ENCODE measurements at places on chromosomes 7 and 10.

- DNase-seq: peak; percentile 52
These were observed 1.4 kb downstream of the ZMIZ1 start for GRCh38 chr10:79070081-79070605.

DNA sequence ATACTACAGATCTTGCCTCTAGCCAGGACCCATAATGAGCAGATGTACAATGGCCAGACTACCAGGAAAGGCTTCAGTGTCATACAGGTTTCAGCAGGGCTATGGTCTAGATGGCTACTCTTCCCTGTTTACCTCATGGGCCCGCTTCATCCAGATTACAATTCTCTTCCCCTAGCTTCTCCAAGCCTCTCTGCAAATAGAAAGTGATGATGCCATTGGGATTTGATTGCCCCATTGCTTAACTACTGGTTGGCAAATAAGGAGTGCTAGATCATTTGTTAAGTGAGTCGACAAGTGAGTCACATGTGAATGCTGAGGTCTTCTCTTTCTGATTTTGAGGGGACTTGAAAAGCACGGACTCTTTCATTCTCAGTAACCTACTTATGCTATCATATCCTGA lies 361.5 kb upstream of the LRRTM3 start:
- no peak for DNase-seq

DNA sequence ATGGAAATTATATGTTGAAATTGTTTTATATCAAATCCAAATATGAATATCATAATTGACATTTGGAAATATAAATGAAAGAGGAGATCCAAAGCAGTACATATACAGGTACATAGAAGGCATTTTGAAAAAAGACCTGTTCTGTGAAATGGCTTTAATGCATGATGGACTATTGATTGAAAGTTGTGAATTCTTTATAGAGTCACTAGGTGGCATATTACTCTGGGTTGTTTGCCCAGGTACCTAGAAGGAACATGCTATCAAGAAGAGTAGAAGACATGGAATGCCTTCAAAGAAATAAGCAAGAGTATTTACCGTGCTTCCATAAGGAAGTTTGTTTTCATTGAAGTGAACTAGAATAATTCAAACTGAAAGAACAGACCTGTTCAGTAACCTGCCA lies 160.0 kb upstream of the ANK3 start:
- DNase-seq: no peak

DNA sequence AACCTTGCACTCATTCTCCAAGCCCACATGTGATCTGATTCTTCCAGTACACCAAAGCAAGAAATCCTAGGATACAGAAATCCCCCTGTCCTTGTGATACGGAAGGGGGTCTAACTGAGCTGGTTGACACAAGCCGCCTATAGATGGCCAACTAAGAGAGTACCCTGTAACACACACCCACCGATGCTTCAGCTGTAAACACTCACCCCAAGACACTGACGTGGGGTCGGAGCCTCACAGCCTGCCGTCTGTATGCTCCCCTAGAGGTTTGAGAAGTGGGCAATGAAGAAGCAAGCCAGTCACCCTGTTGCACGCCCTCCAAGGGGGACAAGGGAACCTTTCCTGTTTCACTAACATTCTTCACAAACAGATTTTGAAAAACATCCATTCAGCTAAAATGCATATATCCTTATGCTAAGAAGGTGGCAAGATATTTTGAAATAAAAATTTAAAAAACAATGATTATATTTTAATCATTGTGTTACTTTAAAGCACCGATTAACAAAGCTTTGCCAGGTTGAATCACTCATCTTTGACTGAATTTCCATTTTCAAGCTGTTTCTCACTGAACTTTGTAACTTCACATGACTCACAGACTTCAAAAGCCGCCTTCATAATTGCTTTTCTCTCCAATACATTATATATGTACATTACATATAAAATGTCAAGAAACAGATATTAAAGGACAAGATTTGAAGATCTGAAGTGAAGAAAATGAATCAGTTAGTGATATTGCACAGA lies 329.3 kb downstream of the ARL4A start:
- no peak for DNase-seq

- DNase-seq: no peak
These were observed 1.7 kb upstream of the ST8SIA6 start for GRCh38 chr10:17456032-17456548.

GRCh38 chr7:44433255-44434022 lies 57.0 kb downstream of the NUDCD3 start:
- no peak for DNase-seq

GRCh38 chr10:4684434-4684833 lies 141.6 kb upstream of the AKR1E2 start:
- no peak for DNase-seq

GRCh38 chr10:114064151-114065048 lies 20.7 kb downstream of the ADRB1 start:
- DNase-seq: no peak

DNA sequence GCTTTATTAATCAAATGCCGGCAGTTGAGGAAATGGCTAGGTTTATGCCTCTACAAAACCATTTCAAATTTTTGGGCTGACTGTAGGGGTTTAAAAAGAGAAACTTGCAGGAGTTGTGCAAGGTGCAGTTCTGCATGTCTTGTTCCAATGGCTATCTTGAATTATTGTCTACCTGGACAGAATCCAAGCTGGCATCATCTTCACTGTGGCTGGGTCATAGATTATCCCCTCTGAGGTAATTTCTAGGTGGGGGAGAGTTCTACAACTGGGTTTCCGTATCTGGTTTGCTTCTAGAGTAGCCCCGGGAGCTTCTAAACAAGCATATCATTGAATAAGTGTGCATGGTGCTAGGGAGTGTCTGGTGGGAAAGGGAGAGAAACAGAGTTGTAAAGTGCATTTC lies 16.9 kb downstream of the BET1 start:
- no peak for DNase-seq

DNA sequence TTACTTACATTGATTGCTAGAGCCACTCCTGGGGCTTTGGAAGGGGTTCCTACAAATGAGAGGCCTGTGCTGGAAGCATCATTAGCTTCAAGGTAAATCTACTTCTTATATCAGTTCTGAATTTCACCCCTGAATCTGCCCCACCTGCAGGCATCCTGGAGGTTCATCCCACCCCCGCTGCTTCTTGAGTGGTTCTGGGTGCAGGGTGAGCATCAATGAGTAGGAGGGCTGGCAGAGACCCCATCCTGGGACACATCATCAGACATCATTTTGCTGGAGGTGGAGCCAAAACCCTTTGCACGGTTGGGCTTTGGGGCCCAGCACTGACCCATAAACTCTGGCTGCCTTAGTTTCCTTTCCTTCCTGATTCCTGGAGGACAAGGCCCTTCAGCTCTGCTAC lies 143.7 kb downstream of the PTPN20 start:
- DNase-seq: no peak

DNA sequence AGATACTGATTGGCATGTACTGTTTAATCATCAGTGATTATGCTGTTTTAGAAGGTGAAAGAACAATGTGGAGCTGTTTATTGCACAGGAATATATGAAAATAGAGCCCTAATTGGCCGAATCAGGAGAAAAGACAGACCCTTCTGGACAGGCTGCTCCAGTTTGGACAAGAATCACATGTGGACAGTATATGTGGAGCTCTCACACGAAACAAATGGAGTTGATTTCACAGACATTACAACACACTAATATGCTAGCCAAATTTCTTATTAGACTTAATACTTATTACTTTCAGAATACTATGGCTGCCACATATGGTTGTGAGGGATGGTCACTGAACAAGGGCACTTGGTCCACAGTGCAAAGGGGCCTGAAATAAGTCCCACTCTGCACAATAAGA lies 15.5 kb downstream of the TWIST1 start:
- DNase-seq: no peak

DNA sequence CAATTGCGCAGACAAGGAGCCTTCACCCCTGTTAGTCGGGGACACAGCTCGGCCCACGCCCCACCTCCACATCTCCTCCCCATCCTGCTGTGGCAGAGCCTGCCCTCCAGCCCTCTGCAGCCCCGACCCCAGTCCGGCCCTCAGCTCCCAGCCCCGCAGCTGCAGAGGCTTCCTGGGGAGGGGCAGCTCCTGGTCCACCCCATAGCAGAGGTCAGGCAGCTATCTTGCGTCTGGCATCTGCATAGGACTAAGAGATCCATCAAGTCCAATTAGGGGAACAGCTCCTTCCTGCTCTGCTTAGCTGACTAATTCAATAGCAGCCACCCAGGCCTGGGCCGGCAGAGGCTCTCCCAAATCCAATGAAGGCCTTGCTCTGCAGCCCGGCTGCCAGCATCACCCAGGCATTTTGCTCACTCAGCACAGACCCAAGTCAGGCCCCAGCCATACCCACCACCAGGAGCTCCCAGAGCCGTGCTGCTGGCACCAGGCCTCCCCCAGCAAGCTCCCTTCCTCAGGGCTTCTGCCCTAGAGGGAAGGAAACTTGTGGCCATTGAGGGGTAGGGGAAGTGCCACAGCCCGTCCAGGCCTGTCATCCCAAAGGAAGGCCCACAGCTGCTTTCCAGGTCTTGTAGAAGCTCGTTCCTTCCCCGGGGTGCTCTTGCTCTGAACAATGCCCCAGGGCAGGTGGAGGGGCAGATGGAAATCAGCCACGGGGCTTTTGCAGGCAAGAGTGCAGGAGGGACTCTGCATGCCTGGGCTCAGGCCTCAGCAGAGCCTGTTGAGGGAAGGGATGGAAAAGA lies 106.2 kb upstream of the RET start:
- DNase-seq: no peak

DNA sequence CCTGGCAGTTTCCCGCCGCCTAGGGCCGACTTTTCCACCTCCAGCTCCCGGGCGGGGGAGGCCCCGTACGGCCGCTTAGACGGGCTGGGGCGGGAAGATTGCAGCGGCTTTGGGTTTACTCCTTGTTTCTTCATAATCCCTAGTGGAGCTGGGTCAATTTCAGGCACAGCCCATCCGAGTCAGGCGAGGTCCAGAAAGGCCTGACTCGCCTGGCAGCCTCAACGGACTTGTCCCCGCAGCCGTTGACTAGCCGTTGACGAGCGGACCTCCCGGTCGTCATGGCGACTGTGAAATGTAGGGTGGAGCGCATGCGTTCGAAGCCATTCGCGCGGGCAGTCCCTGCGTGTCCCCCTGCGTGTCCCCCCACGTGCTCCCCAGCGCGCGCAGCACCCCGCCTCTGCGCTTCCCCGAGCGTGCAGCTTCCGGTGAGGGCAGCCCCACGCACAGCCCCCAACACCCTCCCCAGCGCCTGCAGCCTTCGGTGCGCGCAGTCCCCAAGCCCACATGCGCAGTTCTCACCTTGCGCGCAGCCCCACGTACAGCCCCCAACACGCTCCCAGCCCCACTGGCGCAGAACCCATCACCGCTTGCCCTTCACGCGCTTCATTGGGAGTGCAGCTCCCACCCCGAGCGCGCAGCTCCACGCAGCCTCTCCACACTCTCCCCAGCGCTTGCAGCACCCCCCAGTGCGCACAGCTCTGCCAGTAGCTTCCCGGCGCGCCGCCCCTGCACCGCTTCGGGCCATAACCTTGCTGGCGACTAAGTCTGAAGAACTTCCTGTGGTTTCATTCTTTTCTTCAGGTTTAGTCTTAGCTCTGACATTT lies 67.8 kb downstream of the TBX20 start:
- peak; percentile 1 for DNase-seq

GRCh38 chr10:117264782-117265181 lies 23.9 kb downstream of the SLC18A2 start:
- DNase-seq: no peak

DNA sequence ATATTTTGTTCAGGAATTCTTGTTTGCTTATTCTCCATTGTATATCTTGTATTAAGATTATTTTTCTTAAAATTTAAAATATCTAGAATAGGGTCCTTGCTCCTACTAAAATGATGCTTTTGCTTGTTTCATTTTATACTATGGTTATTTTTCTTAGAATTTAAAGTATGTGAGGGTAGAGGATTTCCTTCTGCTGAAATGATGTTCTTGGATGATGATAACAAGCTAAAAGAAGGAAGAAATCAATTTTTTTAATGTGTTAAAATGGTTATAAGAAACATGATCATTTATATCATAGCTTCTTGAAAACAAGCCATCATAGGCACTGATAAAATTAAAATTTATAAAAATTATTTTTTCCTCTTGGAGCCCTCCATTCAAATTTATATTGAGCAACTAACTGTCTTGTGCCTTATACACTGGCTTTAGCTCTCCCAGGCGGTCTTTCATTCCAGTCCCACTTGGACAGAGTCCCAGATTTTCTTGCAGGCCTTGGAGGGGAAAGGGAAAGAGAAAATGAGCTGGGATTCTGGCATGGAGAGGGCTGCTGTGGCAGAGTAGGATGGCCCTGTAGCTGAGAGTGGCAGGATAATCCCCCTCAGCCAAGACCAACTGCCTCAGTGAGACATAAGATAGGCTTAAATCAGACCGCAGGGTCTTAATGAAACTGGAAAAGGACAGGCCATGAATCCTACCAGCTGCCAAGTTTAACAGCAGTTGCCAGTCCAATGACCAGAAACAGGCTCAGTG lies 60.2 kb downstream of the DNAJB9 start:
- DNase-seq: no peak

DNA sequence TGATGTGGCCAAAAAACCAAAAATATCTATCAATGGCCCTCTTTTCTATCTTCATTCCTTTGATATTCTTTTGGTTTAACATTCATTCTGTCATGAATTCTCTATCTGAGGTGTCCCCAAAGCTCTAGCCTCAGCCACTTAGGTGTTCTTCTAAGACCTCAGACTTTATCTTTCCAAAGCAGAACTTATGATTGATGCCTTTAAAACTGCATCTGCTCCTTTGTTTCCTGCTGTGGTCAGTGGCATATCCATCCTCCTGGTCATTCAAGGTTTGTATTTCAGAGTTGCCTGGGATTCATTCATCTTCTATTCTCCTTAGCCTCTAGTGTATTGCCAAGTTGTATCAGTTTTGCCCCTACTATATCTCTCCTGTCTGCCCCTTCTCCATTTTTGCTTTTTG lies 30.6 kb downstream of the FHIP2A start:
- DNase-seq: no peak

- no peak for DNase-seq
These were observed 289.4 kb upstream of the IGFBP3 start for GRCh38 chr7:46210467-46210866.

- DNase-seq: no peak
These were observed 233.0 kb downstream of the DNAJB9 start for GRCh38 chr7:108802650-108803049.

DNA sequence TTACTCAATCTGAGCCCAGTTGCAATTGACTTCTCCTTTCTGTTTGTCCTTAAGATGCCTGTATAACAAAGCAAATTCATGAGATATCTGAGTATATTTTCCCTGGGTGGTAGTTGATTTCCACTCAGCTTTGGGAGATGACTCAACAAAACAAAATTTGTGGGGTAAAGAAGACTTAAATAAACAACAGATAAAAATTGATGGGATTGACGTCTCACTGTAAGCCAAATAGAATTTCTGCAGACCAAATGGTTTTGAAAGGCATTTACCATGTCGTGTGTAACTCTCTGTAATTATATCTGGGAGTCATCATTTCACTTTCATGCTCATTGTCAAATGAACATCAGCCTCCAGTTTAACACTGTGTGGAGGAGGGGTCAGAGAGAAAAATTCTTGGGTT lies 255.4 kb upstream of the MYO3A start:
- DNase-seq: no peak

All from GM13977 (cell line).